ENCODE measurements at places on chromosomes 3 and 15.

DNA sequence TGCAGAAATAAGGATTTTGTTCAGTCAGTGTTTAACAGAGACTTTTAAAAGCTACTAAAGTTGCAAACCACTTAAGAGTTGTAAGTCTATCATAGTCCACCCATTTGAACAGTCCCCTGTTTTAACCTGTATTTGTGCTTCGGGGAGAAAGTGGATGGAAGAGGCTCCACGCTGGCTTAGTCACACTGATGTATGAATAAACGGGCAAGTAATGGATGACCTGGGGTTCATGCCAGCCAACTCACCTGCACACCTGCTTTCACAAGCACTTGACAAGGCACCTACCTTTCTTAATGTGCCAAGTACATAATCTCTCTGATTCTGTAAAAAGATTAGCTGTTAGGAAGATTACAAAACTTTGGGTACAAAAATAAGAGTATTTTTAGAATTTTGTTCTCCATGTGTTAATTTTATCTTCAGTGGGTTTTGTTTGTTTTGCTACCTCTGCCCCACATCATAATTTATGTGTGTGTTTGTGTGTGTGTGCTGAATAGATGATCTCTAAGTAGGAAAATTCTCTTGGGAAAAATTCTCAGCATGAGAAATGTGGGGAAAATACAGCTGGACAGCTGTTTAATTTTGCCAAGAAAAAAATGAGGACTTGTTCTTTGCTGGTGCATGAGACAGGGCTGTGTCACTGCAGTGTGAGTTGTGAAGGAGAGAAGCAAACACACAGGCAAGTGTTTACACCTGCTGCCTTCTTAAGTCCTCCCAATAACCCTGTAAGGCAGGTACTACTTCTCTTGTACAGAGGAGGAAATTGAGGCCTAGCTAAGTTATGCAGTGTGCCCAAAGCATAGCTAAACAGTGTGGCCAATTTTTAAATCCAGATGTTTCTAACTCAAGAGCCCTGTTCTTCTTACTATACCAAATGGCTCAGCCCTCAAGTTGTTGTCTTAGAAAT lies 181.2 kb upstream of the IL12A start:
- peak; percentile 58 for DNase-seq

DNA sequence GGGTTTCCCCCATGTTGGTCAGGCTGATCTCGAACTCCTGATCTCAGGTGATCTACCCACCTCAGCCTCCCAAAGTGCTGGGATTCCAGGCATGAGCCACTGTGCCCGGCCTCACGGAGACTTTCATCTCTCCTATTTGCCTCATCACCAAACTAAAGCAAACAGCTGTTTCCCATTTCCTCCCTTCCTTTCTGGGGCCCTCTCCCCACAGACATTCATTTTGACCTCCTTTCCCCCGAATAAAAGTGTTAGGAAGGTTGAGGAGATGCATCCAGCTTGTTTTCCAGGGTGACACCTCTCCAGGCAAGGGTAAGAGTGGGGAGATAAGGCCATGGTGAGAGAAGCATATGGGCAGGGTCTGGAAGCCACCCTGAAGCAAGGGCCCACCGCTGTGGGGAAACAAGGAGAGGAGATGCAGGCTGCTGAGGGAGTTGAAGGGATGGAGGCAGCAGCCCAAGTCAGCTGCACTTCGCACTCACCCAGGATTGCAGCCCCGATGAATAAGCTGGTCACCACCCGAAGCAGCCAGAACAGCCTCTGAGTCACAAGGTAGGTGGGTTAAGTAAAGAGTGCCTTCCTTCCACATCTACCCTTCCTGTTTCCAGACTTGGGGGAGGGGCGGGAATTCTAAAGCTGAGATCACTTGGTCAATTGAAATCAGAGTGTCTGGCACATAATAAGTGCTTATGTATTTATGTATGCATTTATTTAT lies 7.7 kb downstream of the DUOXA2 start:
- no peak for DNase-seq

DNA sequence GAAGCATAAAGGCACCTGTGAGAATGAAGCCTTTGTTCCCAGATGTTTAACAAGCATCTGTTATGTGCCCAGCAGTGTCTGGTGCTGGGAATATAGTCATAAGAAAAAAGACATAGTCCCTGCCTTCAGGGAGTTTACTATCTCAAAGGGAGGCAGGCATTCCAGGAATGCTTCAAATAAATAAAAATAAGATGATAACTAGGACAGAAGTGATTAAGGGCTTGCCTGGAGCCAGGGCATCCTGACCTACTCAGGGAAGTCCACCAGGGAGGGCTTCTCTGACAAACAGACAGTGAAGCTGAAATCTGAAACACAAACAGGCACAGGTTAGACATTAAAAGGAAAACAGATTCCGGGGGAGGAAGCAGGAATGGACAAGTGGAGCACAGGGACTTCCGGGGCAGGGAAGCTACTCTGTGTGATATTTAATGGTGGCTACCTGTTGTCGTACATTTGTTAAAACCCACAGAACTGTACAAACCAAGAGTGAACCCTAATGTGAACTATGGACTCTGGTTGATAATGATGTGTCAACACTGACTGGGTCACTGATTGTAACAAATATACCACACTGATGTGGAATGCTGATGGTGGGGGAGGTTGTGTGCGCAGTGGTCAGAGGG lies 53.3 kb downstream of the ITGB5 start:
- no peak for DNase-seq

DNA sequence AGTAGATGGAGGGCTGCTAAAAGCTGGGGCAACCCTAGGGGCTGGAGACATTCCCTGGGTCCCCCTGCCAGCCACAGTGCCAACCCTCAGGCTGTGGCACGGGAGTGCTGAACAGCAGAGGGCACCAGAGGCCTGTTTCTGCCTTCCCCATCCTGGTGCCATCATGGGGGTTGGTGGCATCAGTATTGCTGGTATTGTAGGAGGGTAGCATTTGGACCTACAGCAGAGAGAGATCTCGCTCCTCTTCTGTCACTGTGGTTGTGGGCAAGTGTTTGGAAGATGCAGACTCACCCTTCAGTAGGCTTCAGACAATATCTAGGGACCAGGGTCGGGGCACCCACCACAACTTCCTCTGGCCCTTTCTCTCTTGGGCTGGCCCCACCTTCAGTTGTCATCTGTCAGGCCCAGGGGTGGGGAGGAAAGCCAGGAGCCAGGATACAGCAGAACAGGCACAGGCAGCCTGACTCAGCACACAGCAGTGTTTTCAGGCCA lies 123.5 kb downstream of the RPLP1 start:
- peak; percentile 70 for DNase-seq

GRCh38 chr3:122964811-122965210 lies 62.8 kb downstream of the SEMA5B start:
- no peak for DNase-seq

GRCh38 chr3:144831955-144832716 lies 860.5 kb downstream of the DIPK2A start:
- DNase-seq = no peak

DNA sequence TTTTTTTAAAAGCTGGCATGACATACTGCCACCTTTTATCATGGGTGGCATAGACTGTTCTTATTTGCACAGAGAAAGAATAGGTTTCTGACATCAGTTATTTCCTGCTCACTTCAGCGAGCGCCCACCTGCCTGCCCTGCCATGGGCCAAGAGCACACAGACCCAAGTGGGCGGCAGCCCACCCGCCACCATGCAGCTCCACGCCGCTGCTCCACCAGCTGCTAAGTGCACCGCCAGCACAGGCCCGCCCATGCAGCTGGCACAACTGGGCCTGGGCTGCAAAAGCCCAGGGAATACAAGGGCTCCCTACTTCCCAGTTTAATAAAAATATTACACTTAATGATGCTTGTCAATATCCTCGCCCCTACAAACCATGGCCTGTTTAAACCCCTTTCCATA lies 15.4 kb downstream of the ZNF148 start:
- no peak for DNase-seq
